GM12891 (cell line): ENCODE measurements at places on chromosomes 12 and 14.

GRCh38 chr12:123062681-123063486 is 82.4 kb downstream of the ARL6IP4 start:
- DNase-seq, result no peak

- no peak for DNase-seq
These were observed 94.7 kb downstream of the TMTC2 start for GRCh38 chr12:82781309-82781997.

DNA sequence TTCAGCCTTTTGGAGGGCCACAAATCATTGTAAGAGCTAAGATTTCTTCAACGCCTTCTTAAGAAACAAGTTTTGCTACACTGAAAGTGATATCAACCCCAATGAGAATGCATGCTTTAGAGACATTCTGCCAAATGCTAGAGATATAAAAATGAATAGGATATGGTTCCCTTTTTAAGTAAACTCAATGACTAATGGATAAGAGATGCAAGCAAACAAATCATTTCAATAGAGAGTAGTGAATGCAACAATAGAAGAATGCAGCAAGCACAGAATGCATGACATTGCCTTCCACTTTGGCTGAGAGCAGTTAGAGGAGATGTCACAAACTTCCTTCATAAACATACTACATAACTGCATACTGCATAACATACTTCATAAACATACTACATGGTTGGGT is 116.4 kb downstream of the PDZRN4 start:
- DNase-seq, result no peak

- no peak for DNase-seq
These were observed 20.5 kb downstream of the SLC11A2 start for GRCh38 chr12:51005671-51006070.

DNA sequence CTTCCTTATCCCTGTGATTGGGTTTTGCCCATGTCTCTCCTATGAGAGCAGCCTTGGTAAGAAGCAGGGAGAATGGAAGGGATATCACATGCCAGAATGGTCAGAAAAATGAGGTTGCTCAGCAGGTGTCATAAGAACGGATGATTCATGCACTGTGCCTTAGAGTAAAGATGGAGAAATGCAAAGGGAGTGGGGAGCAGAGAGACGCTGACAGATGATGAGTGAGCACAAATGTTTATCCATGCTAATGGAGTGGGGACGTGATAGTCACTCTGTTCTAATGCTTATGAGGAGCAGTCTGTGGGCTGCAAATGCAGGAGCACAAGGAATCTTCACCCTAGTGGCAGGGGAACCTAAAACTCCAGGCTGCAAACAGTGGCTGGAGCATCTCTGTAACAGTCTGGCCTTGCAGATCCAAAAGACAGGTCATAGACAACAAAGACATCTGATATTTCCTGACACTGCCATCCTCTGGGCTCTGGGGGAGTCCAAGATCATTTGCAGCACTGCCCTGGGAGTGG is 243.2 kb downstream of the CACNA1C start:
- no peak for DNase-seq

- DNase-seq, result no peak
These were observed 85.9 kb upstream of the ANO2 start for GRCh38 chr12:6031001-6031400.

GRCh38 chr12:58764100-58764953 is 156.0 kb downstream of the LRIG3 start:
- no peak for DNase-seq

GRCh38 chr12:52805000-52805399 is 8.9 kb downstream of the KRT4 start:
- DNase-seq, result no peak

DNA sequence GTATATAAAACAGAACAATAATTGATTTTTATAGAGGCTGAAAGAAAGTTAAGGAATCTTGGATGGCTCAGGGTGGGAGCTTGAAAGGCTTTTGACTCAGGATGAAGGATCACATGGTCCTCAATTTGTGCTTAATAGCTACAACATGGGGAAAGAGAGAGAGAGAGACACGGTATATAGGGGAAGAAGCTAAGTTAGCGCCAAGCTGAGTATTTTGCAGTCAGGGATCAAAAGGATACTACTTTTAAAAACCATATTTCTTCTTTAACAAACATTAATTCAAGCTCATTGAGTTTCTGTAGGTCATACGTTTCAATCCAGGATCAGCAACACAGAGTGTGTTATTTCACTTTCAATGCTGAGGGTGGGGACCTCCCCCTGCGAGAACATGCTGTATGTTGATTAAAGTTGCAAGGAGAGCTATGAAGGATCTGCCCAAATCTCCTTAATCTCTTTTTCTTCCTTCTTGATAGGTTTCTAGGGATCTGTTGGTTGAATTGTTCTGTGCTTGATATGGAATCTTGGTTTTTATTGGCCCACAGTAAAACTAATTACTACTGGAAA is 133.1 kb upstream of the NUDT4 start:
- DNase-seq, result no peak

DNA sequence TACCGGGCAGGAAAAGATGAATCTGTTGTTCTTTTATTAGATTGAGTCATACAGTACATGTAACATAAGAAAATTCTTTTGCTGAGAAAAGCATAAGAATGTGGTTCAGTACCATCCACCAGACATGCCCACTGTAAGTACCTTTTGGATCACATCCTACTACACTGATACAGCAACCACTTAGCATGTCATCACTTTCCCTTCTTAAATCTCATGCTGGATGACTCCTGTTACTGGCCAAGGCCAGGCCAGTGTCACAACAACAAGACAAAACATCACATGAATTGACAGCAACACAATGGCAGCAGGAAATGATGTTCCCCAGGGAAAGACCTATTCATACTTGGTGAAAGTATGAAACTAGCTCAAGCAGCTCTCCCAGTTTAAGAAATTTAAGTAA is 46.4 kb downstream of the STXBP6 start:
- no peak for DNase-seq

DNA sequence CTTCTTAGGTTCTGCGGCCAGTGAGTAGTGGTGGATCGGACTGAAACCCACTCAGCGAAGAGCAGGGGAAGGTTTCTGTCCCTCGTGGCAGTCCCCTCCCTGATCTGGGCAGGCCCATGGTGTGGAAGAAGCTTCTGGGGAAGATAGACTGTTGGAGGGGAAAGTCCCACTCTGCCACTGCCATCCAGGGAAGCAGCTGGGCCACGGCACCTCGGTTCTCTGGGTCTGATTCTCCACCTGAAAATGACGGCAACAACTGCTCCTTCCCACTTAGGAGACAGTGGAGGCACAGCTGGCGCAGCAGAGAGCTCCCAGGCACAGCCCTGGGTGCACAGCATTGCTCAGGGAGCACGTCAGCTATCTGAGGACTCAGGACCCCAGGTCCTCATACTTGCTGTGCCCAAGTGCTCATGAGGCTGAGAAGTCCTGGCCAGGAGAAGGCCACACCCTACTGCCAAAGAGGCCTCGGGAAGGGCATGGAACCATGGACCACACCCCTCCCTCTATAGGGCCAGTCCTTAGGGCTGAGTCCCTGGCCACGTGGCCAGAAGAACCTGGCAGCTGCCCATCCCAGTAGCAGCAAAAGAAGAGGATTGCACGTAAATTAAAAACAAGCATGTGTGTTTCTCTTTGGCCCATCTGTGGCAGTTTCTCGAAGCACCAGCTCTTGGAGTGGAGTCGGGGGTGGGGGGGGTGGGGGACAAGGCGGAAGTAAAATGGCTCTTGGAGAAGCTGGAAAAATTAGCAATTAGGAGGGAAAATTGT is 85.3 kb upstream of the BCL11B start:
- DNase-seq, result no peak

DNA sequence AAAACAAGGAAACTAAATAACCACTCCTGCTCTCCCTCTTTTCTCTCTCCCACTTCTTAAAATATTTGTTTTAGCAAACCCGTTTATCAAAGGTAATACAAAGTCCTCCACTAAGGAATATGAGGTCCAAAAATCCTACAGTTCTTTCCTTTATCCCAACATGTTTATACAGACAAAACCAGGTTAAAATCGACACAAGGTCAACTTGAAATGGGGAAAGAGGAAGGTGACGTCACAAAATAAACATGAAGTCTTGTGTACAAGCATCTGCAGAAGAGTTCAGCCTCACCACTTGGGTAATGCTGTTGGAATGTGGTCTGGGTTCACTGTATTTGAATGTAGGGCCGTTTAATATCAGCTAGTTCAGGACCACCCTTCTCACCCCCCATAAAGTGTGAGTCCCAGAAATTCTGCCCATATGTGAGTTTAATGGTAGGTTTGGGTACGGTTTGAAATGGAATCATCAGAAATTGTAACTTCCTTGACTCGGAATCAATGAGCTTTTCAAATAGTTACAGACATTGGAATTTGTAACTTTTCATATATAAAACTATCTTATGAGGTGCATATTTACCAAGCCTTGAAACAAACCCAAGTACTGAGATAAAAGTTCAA is 120.0 kb upstream of the SLC38A2 start:
- no peak for DNase-seq

DNA sequence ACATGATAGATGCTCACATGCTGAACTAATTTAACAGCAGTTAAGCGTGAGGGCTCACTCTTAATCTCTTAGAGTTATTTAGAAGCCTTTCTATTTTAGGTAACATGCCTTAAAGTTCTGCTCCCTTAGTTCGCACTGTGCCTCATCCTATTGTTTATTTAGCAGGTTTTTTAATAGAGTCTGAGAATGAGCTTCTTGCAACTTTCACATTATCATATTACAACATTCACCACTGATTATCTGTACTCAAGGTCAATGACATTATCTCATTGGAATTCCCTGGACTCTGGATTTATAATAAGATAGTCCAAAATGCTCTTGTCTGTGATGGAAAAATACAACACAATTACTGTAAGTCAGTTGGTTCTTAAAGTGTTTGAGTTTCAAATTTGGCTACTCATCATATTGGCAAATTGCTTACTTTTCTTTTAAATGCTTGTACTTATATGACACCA is 183.6 kb upstream of the SLC38A2 start:
- no peak for DNase-seq

DNA sequence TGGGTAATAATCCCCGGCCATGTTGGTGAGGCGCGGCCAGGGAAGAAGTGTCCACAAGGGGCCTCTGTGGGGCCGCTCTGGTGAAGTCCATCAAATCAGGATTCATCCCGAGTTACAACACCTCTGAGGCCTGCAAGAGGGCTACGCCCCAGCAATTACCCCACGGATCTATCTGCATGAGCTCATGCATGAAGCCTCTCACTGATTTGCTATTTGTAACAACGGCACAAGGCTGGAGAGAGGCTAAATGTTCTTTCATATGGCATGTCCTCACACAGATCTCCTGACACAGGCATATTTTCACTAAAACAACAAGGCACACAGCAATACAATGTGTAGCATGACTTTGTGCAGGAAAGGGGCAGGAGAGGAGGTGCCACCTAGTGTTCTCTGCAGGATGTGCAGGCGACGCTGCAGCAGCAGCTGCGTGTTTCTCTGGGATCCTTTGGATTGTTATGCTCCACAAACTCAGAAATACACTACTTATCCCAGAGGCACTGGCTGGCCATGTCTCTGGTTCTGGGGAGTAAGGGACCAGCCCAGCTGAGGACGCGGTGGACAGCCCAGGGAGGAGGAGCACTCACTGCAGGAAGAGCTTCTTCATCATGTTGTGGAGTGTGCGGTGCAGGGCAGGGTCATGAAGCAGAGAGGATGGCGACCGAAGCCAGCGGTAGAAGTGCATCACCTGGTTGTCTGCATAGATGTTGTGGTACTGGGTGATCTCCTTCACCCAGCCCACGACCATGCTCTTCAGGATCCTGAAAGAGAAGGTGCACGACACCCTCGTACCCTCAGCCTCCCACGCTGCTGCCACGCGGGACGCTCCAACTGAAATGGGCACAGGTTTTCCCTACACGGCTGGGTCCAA is 20.2 kb downstream of the P2RX2 start:
- no peak for DNase-seq

DNA sequence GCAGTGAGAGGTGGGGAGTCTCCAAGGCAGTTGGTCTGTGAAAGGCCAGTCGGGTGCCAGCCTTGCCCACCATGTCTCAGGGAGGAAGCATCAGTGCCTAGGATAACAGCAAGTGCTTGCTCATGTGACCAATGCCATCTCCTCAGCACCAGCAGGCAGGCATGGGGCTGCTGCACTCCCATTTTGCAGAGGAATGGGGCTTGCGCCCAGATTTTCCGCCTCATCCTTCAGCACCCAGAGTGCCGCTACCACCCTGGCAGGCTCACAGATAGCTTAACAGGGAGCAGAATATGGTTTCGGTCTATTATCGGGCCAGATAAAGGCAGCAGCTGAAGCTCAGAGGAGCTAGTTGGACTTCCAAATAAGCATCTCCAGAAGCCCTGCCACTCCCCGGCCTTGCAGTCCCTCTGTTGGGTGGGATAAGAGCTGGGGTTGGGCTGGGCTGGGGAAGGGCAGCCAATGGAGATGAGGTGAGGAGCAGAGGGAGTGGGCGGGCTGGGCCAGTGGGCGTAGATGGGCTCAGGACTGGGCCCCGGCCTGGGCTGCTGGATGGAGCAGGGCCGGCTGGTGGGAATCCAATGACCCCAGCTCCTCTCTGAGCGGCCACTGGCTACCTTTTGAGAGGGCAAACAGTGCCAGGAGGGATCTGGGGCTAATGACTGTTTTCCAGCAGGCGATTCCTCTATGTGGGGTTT is 8.4 kb upstream of the KRT80 start:
- no peak for DNase-seq

DNA sequence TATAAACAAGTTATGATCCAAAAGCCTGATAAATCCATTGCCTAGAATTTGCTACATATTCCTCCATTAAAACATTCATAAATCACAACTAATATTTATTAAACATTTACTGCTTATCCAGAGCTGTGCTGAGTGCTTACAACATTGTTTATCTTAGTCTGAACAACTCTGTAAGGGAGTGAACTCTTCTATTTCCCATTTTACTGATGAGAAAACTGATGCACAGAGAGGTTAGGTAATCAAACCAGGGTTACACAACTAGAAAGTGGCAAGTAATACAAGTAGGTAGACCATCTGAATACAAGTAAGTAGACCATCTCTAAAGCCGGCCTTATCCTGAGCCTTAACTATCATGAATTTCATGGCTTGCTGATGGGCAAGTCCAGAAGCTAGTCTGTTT is 39.5 kb downstream of the WASHC3 start:
- no peak for DNase-seq

- no peak for DNase-seq
These were observed 14.8 kb downstream of the LDHB start for GRCh38 chr12:21642707-21643389.

- no peak for DNase-seq
These were observed 5.0 kb upstream of the MGAT4C start for GRCh38 chr12:86261142-86261541.

- DNase-seq, result no peak
These were observed 21.3 kb downstream of the RPH3A start for GRCh38 chr12:112812600-112813406.
